DMS79 (cell line): ENCODE measurements at places on chromosomes 3 and 15.

- peak; percentile 55 for DNase-seq
These were observed 108.4 kb downstream of the LSM3 start for GRCh38 chr3:14286887-14287500.

DNA sequence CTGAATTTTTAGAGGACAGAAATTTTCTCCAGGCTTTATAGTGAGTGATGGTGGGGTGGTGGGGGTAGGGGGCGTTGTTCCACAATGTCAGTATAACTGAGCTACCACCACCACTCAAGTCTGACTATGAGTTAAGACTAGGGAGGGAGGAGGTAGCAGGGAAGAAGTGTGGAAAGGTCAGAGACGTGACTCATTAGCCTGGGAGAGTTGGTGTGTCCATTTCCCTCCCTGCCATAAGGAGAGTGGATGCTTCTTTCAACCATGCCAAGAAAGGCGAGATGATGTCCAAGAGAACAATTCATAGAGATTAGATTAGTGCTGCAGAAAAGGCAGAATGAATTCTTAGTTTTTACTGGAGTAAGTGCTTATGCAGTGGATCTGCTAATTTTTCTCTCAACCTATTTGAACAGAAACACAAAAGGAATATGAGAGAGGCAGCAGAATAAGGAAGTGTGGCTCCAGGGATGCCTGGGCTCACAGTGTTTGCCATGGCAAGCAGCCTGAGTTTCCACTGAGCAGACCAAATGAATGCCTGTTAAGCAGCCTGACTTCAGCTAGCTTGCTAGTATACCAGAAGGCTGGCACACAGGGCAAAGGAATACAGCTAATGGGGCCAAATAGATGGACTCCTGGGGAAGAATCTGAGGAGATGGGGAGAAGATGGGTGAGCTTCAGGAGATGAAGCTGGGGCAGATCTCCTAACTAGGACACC is 708.9 kb downstream of the NTRK3 start:
- DNase-seq, result no peak

GRCh38 chr3:183301937-183302580 is 49.0 kb downstream of the B3GNT5 start:
- no peak for DNase-seq

DNA sequence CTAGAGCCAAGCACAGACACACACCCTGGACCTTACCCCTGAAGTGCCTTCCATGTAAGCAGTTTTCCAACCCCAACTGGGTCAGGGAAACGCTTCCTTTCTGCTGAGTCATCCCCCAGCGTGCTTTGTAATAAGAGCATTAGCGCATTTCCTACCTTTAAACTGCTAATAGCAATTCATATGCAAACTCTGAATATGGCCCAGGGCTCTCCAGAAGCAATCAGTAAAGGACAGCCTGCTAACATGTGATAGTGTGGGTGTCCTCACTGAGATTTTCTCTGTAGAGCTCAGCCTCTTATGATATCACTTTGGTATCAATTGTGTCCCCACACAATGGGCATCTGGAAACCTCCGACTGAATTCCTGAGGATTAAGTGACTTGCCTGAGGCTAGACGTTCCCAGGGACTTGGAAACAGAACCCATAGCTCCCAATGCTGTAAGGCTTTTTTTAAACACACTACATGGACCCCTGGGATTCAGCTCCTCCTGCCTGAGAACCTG is 5.6 kb downstream of the GABRB3 start:
- no peak for DNase-seq

- DNase-seq, result no peak
These were observed 95.3 kb downstream of the TMCO5A start for GRCh38 chr15:38029736-38030135.

DNA sequence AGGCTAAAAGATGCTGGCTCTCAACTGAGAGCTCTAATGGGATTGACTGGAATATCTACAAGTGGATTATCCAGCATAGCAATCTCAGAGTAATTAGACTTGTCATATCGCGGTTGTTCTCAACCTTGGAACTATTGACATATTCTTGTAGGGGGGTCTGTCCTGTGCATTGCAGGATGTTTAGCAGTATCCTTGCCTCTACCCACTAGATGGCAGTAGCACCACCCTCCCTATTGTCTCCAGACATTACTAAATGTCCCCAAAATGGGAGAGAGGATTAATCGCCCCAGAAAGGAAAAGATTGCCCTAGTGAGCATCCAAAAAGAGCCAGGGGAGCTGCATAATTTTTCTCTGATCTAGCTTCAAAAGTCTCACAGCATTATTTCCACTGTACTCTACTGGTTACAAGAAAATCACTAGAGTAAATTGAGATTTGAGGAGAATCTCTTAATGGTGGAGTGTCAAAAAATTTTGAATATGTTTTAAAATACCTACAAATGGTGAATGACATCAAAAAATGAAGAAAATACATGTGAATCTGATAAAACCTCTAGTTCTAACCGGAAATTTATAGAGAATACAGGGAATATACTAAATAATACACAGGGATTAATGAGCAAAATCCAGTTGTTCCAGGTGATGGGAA is 388.2 kb upstream of the AGTR1 start:
- no peak for DNase-seq
